Upper lobe of left lung (tissue), 6 donors: ENCODE measurements at places on chromosomes 16 and 17.

- DNase-seq, result no peak
These were observed 7.4 kb upstream of the ARMC7 start for GRCh38 chr17:75102385-75102821.

DNA sequence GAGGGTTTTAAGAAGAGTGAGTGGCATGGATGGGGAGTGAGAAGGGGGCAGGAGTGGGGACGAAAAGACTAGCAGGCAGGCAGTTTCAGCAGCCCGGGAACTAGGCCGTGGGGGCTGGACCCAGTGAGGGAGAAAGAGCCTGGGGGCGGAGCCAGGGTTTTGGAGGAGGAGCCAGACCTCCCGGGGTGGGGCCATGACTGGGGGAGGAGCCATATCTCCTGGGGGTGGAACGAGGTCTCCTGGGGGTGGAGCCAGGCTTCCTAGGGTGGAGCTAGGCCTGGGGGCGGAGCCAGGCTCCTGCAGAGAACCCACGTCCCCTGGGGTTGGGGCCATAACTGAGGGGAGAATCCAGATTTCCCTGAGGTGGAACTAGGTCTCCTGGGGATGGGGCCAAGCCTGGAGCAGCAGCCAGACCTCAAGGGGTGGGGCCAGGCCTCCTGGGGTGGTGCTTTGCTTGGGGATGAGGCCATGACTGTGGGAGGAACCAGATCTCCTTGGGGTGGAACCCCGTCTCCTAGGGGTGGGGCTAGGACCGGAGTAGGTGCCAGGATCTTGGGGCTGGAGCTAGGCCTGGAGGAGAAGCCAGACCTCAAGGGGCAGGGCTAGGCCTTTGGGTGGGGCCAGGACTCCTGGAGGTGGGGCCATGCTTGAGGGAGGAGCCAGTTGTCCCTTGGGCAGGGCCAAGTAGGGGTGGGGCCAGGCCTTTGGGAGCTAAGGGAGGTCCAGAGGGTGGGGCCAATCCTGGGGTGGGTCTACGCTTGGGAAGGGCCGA, 41.7 kb upstream of the JPH3 start:
- peak; percentile 32 for DNase-seq

DNA sequence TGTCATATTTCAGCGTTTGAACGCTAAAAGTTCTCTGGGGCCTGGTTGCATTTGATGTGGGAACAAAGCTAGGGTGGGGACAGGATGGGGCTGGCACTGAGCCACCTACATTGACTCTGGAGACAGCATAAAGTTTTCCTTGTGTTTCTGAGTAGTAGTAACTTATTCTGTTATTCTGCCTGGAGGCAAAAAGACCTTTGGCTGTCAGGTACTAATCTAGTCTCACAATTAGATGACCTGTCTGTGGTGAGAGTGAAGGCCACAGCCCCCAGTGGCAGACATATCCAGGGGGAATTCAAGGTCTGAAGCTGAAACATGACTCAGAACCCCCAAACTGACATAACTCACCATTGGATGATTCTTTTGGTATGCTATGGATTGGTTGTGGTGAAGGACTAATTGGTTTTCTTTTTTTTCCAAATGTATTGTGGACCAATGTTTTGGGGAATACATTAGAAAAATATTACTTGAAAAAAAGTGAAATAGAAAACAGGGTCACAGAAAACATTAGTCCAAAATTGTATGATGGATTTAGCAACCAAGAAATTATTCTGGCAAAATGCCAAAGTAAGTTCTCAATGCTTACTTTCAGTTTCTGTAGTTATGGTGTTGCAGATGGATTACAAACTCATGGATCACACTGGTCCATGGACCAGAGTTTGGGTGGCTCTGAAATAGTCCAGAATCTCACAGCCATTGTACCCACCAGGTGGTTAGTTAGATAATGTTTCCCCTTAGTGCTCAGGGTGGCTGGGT, 10.5 kb upstream of the SALL1 start:
- no peak for DNase-seq

- DNase-seq, result peak; percentile 44
These were observed 26.1 kb upstream of the UBE2I start for GRCh38 chr16:1283296-1283695.

DNA sequence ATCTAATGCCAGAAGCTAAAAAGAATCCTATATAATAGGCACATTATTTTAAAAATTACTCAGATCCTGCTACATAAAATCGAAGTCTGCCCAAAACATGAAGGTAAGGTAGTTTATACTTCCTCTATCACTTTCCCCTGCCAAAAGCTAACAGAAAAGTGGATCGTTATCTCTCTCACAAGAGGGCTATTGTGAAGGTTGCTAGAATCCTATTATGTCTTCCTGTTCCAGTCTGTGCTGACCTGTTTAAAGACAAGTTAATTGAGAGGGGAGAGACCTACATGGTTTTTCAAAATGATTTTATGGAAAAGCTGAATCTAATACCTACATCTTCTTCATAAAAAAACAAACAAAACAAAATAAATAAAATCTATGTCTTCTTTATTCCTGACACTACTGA, 1410.9 kb upstream of the CDH8 start:
- DNase-seq, result no peak

- DNase-seq, result no peak
These were observed 1.8 kb downstream of the SGF29 start for GRCh38 chr16:28555561-28555960.

- no peak for DNase-seq
These were observed 68.1 kb downstream of the GNAO1 start for GRCh38 chr16:56259425-56259779.

DNA sequence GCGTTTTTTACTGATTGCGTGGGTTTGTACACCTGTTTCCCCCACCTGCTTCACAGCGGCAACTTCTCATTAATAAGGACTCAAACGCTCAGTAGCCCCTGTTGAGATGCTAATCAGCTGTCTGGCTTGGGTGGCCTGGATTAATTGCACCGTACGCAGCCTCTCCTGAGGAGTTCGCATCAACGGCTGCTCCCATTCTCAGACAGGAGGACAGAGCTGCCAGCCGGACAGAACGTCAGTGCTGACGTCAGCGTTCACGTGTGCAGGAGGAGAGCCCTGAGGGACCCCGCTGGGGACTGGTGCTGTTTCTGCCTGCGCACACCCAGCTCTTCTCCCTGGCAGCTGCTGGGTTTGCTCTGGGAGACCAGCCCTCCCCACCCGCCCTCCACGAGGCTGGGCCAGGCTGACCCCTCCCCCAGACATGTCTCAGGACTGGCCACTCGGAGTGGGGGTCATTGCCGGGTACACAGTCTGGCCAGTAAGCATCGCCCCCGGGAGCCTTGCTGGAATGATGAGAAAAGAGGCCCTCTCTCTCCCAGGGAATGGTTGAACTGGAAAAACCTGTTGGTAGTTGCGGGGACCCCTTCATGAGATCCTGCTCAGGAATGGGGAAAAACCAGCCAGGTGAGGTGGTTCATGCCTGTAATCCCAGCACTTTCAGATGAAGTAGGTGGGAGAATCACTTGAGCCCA, 5.7 kb upstream of the BANP start:
- DNase-seq, result peak; percentile 86

GRCh38 chr17:46991617-46992016, 12.6 kb upstream of the RPRML start:
- no peak for DNase-seq

DNA sequence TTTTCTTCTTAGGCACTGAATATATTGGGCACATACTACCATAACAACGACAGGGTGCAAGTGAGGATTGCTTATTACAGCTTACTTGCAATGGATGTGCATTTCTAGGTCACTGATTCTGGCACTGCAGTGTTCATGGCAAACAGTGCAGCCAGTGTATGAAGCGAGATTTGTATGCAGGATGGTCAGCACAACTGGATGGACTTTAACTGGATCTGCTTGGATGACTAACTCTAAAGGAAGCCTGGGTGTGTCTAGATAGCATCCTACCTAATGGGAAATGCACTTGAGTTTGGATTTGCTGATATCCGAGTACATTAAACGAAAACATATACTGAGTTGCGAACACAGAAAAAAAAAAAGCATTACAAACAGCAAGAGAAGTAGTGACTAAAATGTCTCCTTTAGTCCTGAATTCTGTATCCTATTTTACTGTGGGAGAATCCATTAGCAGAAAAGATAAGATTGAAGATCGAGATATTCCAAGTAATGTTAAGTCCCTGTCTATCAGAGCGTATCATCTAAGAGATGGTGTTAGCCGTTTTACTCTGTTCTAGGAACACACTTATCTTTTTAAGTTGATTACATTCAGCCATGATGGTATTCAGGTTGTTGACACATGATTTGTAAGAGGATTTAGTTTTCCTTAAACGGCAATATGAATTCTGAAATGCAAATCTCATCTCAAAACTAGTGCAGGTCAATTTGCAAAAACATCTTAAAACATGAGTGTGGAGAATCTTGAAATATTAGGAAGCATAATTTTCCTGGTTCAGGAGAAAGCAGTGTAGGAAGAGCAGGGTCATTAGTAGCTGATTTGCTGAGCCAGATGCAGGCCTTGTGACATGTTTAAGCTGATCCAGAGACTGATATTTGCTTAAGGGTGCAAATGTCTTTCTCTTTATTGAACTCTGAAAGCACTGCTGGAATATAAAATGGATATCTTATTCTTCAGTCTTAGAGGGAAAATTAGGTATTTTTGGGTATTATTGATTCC, 142.6 kb upstream of the CPHXL start:
- DNase-seq, result no peak

GRCh38 chr17:60231234-60231633, 81.5 kb downstream of the CA4 start:
- no peak for DNase-seq

DNA sequence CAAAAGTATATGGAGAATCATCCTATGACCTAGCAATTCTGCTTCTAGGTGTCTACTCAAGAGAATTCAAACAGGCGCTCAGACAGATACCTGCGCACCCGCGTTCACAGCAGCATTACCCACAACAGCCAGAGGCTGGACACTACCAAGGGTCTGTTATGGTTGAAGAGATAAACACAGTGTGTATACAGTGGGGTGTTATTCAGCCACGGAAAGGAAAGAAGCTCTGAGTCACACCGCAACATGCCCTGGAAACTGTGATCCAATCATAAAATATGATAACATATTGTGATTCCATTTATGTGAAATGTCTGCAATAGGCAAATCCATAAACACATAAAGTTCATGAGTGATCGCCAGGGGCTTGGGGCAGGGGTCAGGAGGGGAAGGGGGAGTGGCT, 18.0 kb upstream of the JPH3 start:
- DNase-seq, result no peak

- DNase-seq, result no peak
These were observed 341.1 kb downstream of the PMP22 start for GRCh38 chr17:14923981-14924380.

DNA sequence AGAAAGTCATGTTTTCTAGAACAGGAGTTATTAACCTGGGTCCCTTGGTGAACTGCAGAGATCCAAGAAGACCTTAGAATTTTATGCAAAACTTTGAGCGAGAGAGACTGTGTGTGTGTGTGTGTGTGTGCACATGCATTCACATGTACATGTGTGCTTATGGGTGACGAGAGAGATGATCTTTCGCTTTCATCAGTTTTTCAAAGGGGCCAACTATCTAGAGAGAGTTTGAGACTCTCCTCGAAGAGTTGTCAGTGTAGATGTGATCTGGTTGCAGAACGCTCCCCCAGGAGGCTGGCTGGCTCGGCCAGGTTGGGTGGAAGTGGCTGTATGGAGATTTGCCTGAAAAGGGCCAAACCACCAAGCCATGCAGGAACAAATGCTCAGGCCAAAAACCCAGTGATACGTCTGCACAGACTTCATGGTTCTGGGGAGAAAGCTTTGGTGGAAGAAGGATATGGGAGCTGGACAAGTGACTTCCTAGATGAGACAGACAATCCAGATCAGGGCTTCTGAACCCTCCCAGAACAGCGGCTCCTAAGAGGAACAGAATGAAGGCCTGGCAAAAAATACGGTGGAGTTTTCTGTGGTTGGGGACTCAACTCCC, 6.1 kb downstream of the PIK3R5 start:
- no peak for DNase-seq

GRCh38 chr16:3458852-3459361, 15.4 kb downstream of the NAA60 start:
- peak; percentile 53 for DNase-seq

GRCh38 chr17:37744961-37745800, at the start of gene HNF1B:
Gene HNF1B (minus strand): TSS chr17:37745059. CDS start chr17:37744884, 175 bp downstream.
- DNase-seq, result peak; percentile 77
